ENCODE measurements at places on chromosomes 1 and 21. TPM values are rescaled to one million over a fixed set of nuclear protein-coding genes. Genes with fewer than 3 reads are reported as not detected.

The LRRC39 gene
- total RNA-seq: 0.22 TPM

The C1orf116 gene
- not detected for total RNA-seq

The SLC2A5 gene
- not detected for total RNA-seq

The GSTM1 gene
- 67.1 TPM for total RNA-seq

The TNFRSF25 gene
- total RNA-seq: 3.3 TPM

The ASTN1 gene
- total RNA-seq: 0.47 TPM

The C1orf141 gene
- not detected for total RNA-seq

The LAMTOR2 gene
- total RNA-seq: 97.6 TPM

The RGS8 gene
- not detected for total RNA-seq

The C4BPB gene
- not detected for total RNA-seq

The FCAMR gene
- total RNA-seq: not detected

The CCDC190 gene
- not detected for total RNA-seq

The AMY1A gene
- total RNA-seq: not detected

The SYPL2 gene
- total RNA-seq: not detected

GRCh38 chr1:178273707-178274410, 180.0 kb downstream of the RASAL2 start:
- DNase-seq: no peak

DNA sequence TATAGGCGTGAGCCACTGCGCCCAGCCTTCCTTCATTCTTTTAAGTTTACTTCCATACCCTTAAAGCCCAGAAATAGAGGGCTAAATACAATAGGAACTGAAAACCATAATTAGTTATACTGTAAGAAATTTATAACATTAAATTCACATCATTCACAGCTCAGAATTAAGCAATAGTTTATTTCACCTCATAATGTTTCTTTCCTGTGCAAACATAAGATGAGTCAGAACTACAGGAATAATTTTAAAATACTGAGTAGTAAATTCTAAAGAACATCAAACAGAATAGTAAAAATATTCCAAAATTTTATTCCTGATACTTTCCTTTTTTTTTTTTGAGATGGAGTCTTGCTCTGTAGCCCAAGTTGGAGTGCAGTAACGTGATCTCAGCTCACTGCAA, 24.1 kb downstream of the POGZ start:
- DNase-seq: no peak

- DNase-seq: no peak
Measured at GRCh38 chr21:45994086-45994661, 12.6 kb downstream of the COL6A1 start.

DNA sequence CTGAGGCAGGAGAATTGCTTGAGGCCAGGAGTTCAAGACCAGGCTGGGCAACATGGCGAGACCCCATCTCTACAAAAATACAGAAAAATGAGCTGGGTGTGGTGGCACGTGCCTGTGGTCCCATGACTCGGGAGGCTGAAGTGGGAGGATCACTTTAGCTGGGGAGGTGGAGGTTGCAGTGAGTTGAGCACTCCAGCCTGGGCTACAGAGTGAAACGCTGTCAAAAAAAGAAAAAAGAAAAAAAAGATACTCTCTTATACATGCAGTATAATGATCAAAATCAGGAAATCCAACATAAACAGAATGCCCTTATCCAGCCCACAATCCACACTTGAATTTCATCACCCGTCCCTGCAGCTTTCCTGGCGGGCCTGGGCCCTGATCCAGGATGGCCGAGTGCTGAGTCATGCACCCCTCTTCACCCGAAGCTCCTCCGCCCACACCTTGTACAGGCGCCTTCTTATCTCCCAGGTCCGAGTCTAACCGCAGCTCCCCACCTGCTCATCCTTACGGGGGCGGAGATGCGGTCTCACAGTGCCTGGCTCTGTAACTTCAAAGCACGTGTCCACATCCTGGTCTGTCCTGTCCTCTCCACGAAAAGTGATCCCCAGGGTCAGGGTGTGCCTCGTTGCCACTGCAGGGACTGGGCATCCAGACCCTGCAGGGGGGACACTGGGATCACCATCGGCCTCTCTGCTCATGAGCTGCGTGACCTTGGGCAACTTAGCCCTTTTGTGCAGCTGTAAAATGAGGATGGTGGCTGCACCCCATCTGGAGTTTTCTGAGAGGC, 120.2 kb upstream of the SLC45A1 start:
- peak; percentile 71 for DNase-seq

DNA sequence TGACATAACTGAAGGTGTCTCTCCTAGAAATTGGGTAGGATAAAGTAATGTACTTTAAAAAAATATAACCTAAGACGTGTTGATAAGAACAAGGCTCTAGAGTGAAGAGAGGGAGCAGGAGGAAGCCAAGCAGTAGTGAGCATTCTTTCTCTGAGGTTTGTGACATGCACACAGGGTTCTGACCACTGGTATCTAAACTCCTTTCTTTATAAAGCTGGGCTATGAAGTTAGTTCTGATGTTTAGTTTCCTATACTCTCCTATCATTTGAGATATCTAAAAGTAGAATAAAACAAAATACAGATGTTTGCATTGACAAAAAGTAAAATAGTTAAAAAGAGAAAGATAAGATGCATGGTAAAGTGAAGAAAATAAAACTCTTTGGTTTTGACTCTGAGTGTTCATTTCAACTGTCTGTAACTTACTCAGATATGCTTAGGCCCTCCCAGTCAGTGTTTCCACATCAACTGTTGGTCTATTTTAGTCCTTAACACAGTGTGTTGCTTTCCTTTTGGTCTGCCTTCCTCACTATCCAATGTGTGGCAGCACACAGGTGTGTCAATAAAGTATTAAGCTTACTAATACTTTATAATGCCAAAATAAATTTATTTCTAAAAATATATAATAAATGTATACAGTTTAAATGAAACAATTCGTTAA, 543.5 kb downstream of the PTPRC start:
- DNase-seq: no peak

- no peak for DNase-seq
Measured at GRCh38 chr1:63624911-63625310, 31.7 kb downstream of the PGM1 start.

- no peak for DNase-seq
Measured at GRCh38 chr1:219405531-219406331, 207.2 kb downstream of the ZC3H11B start.

DNA sequence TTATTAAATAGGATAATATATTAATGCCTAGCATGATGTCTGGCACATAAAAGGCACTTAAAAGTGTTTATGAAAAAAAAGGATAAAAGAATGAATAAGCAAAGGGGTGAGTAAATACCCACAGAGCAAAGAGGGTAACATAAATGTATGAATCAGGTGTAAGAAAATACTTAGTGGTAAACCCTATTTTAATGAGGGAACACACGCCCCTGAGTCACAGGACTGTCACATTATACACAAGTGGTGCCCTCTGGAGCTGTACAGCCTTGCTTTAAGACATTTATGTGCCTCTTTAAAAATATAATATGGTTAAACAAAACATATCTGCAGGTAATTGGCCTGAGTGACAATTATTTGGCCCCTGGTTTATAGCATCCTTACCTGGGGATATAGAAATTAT, 78.1 kb upstream of the PTBP2 start:
- DNase-seq: no peak

GRCh38 chr1:209107535-209107934, 476.0 kb upstream of the CAMK1G start:
- no peak for DNase-seq

DNA sequence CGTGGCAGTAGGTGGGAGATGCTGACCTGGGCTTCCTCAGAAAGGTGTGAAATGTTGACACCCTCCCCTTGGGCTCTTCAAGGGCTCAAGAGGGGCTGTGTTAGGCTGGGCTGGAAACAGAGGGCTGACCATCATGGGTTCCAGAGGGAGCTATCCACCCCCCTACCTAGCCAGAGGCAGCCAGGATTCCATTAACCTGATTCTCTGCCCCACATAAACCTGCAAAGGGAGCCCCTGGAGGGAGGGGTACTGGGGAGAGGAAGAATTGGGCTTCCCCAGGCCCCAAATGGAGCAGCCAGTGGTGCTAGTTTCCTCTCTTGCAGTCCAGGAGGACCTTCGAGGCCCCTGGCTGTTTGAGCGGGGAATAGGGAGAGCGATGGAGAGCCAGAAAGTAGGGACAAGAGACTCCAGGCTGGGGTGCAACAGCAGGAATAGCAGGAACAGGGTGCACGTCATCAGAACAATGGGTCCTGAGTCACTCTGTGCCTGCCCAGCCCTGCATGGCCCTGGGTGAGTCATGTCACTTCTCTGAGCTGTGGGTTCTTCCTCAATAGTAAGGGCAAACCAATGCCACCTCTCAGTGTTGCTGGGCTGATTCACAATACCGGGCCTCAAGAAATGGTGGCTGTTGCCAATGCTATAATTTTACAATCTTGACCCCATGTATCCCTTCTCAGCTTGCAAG, 121.2 kb downstream of the EPHB2 start:
- peak; percentile 44 for DNase-seq

- DNase-seq: no peak
Measured at GRCh38 chr1:47469910-47470309, 32.1 kb downstream of the FOXD2 start.

- no peak for DNase-seq
Measured at GRCh38 chr1:180912211-180912800, 391 bp upstream of the KIAA1614 start.

DNA sequence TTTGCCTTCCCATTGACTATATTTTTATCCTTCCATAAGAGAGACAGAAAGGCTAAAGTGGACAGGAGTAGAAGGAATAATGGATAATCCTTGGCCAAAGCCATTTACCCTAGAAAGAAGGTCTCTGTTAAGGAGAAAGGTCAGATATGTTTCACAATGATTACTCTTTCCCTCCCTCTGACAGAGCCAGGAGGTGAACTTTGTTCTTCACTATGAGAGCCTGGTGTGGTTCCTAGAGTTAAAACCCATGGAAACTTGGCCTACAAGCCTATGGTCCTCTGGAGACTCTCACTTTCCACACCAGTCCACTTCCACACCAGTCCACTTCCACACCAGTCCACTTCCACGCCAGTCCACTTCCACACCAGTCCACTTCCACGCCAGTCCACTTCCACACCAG, 479.9 kb upstream of the ZP4 start:
- no peak for DNase-seq

DNA sequence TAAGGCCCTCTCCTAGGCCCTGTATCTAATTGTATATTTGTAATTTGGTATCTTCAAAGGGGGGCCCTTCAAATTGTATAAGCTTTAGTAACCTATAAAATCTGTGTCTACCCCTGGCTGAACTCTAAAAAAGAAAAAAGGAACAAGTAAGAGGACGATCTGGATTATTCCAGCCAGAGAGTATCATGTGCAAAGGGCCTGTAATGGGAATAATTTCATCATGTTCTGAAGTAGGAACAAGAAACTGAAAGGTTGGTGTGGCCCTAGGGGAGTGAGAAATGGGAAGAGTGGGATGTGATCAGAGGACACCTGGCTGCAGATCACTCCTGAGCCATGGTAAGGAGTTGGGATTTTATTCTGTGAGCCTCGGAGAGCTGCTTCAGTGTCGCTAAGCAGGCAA, 14.7 kb downstream of the PTAFR start:
- no peak for DNase-seq

DNA sequence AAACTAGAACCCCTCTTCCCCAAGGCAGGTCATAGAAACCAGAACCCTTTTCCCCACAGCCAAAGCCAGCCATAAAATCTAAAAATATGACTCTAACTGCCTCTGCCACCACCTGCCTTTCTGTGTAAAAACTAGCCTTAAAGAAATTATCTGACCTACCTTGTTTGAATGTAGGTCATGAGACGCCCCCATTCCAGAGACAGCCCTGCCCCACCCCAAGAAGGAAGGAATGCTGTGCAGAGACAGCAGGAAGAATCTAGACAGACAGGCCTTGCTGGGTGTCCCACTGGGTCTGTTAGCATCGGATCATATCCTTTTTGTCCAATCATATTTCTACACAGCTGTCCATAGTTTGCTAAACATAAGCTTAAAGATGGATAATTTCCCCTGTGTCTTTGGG, 128.4 kb upstream of the RAB4A start:
- DNase-seq: no peak

- DNase-seq: no peak
Measured at GRCh38 chr1:22750685-22751051, 40.0 kb downstream of the EPHB2 start.

GRCh38 chr1:218444588-218444987, 99.5 kb downstream of the TGFB2 start:
- no peak for DNase-seq

GRCh38 chr1:1604374-1605033, 4.6 kb upstream of the FNDC10 start:
- DNase-seq: no peak

DNA sequence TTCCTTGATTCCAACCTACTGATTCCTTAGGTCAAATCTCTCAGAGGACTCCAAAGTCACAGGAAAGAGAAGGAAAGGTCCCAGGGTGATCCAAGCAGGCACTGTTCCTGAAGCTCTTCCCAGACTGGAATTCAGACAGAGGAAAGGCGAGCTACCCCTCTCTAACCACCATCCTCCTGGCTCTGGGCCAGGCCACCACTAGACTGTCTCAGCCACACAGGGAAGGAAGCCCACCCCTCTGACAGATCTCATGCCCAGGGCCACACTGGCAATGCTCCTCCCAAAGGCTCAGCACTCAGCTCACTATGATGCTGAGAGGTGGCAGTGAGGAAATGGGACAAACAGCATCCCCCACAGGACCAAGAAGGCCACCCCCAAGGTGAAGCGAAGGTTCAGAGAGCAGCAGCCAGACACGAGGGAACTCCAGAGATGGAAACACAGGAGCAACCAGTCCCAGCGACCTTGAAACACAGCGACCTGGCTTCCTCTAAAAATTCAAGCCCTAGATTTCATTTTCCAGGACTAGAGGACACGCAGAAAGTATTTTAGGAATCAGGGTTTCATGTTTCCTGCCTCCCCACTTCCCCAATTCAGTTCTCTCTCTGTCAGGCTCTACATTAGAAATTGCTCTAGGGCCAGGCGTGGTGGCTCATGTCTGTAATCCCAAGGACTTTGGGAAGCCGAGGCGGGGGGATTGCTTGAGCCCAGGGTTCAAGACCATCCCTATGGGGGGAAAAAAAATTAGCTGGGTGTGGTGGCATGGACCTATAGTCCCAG, 18.8 kb downstream of the PIK3C2B start:
- no peak for DNase-seq

DNA sequence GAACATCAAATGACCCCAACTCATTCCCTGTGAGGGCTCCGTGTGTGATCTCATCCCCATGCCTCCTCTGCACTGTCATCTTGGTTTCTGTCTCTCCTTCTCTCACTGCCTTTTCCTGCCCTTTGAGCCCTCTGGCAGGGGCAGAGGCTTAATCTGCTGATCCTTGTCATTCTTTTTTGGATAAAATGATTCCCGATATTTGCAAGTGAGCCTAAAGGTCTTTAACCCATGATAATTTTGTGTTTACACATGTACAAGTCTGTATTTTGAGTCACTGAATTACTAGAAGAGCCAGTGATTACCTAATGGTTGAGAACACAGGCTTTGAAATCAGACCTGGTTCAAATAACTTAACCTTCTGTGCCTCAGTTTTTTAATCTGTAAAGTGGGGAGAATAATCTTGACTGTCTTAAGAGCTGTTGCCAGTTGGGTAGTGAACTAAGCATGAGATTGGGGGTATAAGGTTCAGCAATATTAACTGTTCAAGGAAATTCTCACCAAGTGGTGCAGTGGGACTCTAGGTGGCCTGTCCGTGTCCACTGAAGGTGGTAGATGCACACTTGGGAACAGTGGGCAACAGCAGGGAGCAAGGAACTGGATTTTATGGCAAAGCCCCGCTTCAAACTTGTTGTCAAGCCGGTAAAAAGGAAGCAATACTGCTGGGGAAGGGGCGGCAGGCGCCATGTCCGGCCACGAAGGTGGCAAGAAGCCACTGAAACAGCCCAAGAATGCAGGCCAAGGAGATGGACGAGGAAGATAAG, 1.6 kb downstream of the ECHDC2 start:
- DNase-seq: no peak
